ENCODE measurements at places on chromosomes 7 and 10.

DNA sequence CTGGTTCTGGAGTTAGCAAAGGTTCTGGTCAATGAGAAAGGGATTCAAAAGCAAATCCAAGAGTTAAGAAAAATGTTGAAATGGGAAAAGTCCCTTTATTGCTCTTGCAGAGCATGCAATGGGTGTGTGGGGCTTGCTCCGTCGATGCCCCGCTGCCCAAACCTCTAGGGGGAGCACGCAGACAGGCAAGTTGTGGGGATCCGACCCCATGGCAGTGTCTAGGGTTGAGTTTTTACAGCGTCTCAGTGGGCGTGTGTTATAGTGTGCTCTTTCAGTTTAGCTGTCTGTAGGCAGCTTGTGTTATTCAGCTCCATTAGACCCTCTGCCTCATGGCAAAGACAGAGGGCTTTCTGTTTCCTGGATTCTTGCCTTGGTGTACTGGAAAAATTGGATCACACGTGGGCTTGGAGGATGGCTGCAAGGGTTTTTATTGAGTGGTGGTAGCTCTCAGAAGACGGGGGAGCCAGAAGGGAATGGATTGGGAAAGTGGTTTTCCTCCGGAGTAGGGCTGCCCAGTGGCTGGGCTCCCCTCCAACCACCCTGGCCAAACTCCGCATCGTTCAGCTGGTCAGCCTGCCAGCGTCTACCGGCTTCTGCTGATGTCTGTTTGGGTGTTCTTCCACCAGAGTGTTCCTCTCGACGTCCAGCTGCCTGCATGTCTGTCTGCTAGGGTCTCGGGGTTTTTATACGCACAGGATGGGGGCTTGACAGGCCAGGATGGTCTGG, 102.3 kb upstream of the PLXDC2 start:
- H3K4me1 ChIP-seq, result no peaks in the 10 kb centered on the region
- peaks cover 7% of the 10 kb centered on the region for H3K36me3 ChIP-seq
- no peak overlapping the region for H3K27ac ChIP-seq
- no peaks in the 10 kb centered on the region for H3K27me3 ChIP-seq

DNA sequence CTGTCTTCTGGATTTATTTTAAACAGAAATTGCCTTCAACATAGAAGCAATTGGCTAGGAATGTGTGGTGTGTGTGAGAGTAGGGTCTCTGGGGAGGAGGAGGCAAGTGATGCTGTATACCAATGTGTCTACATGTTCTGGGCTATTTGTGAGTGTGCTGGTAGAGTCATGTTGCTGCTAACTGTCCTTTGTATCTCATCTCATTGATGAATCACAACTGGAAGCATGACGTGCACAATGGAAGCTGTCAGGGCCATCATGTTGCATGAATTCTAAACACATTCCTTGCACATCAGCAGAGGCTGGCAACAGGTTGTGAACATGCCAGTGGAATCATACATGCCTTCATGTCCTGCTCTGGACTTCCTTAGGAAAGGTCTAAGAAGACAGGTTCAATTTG, 199.7 kb downstream of the BMPER start:
- H3K4me1 ChIP-seq, result peaks cover 33% of the 10 kb centered on the region
- DNase-seq, result no peak
- H3K36me3 ChIP-seq, result peaks cover 5% of the 10 kb centered on the region
- H3K4me3 ChIP-seq, result no peak overlapping the region
- peaks cover 5% of the 10 kb centered on the region for H3K27me3 ChIP-seq

GRCh38 chr7:11517853-11518252, 314.1 kb downstream of the THSD7A start:
- H3K4me1 ChIP-seq, result no peaks in the 10 kb centered on the region
- no peak overlapping the region for H3K4me3 ChIP-seq
- no peak for DNase-seq
- no peak overlapping the region for H3K27ac ChIP-seq
- no peaks in the 10 kb centered on the region for H3K36me3 ChIP-seq
- no peaks in the 10 kb centered on the region for H3K27me3 ChIP-seq

DNA sequence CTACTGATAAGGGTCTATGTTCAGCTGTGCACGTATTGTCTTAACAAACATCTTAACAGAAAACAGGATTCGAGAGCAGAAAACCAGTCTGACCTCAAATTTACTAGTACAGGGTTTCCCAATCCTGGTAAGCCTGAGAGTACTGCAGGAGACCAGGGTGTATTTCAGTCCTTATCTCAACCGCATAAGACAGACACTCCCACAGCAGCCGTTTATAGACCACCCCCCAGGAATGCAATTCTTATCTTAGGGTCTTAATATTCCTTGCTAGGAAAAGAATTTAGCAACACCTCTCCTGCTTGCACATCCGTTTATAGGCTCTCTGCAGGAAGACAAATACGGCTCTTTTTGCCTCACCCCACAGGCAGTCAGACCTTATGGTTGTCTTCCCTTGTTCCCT, 277.3 kb downstream of the SDK1 start:
- H3K4me1 ChIP-seq, result peaks cover 3% of the 10 kb centered on the region
- no peak for DNase-seq
- peaks cover 13% of the 10 kb centered on the region for H3K36me3 ChIP-seq
- H3K27me3 ChIP-seq, result no peaks in the 10 kb centered on the region

DNA sequence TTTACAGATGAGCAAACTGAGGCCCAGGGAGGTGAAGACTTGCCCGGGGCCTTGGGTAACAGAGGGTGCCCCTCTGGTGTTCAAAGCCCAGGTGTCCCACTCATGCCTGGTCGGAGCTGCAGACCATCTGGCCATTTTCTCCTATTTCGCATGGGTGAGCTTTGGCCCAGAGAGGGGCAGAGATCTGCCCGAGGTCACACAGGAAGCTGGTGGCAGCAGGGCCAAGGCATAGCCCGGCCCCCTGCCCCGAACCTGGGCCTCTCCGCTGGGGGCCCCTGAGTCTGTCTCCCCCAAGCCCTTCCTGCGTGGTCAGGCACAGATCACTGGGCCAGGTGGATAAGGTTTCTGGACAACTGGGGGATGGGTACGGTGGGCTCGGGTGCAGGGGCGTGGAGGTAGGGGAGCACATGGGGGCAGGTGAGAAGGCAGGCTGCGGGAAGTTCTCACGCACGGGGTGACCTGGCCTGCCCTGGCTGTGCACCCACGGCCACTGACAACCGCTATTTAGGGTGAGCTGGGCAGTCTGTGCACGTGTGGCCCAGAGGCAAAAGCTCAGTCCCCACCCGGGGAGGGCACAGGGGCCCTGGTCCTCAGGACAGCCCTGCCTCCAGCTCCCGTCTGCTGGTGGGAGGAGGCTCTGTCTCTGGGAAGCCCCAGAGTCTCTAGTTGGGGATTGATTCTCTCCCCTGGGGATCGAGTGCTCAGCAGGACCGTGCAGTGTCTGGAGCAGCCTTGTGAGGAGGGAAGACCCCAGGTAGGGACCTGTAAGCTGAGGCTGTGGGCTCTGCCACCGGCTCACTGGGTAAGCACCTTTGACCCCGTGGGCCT, 68.6 kb downstream of the UNCX start:
- H3K4me3 ChIP-seq, result no peak overlapping the region
- H3K27me3 ChIP-seq, result peaks cover 12% of the 10 kb centered on the region

DNA sequence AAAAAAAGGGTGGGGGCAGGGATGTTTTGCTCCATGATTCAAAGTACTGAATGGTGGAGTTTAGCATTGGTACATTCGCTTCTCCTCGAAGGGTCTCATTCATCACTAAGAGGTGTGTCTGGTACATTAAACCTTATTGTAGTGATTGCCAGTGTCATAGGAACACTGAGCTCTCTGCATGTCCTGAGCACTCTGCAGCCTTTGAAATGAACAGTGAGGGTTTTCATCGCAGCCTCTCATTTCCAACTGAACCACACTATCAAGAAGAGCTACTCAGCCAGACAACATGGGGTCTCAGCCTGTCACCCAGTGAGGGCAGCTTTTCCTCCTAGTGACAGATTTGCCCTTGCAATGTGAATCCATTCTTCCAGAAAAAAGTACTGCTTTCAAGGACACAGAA, 7.6 kb upstream of the DEPP1 start:
- H3K36me3 ChIP-seq, result no peaks in the 10 kb centered on the region
- no peak for DNase-seq
- H3K4me1 ChIP-seq, result peaks cover 60% of the 10 kb centered on the region
- no peak overlapping the region for H3K27ac ChIP-seq

DNA sequence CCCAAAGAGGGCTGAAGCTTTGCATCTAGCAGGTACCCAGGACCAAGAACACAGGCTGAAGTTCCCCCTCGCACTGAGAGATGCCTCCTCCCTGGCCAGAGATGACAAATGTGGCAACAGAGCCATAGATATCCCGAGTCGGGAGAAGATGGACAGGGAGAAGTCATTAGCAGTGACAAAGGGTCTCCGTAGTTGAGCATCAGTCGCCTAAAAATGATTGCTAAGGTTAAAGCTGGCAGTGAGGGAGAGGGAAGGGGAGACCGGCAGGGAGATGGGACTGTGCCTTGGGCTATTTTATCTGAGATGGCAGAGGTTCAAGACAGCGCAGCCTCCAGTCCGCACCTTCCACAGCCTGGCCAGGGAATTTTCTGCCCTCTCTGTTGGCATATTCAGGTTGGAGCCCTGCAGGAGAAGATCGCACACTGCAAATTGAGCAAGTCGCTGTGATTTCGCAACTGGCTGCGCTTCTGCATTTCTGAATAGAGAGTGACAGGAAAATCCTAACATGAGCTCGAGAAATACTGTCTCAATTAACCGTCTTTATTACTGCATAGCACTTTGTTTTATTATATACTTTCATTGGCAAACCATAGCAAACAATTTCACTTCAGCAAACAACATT, 238.9 kb upstream of the GPR26 start:
- peaks cover 33% of the 10 kb centered on the region for H3K4me1 ChIP-seq
- peaks cover 28% of the 10 kb centered on the region for H3K27me3 ChIP-seq
- H3K36me3 ChIP-seq, result no peaks in the 10 kb centered on the region
- no peak overlapping the region for H3K4me3 ChIP-seq
- no peak for DNase-seq

- no peaks in the 10 kb centered on the region for H3K4me1 ChIP-seq
- no peaks in the 10 kb centered on the region for H3K27me3 ChIP-seq
- no peak overlapping the region for H3K4me3 ChIP-seq
- DNase-seq, result no peak
- H3K27ac ChIP-seq, result no peak overlapping the region
Observed at GRCh38 chr10:60230892-60231291, 158.8 kb downstream of the ANK3 start.

DNA sequence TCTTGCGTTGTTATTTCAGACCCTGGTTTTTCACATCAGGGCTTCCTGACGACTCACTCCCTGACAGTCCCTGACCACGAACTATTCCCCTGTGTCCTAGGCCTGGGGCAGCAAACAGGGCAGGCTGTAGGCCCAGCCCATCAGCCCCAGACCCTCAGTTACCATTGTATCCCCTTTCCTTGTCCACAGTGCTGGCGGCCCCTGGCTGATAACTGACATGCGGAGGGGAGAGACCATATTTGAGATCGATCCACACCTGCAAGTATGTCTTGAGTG, 50.5 kb upstream of the TRIM8 start:
- no peaks in the 10 kb centered on the region for H3K27me3 ChIP-seq
- H3K36me3 ChIP-seq, result peaks cover 23% of the 10 kb centered on the region
- no peak overlapping the region for H3K4me3 ChIP-seq
- peaks cover 38% of the 10 kb centered on the region for H3K4me1 ChIP-seq

DNA sequence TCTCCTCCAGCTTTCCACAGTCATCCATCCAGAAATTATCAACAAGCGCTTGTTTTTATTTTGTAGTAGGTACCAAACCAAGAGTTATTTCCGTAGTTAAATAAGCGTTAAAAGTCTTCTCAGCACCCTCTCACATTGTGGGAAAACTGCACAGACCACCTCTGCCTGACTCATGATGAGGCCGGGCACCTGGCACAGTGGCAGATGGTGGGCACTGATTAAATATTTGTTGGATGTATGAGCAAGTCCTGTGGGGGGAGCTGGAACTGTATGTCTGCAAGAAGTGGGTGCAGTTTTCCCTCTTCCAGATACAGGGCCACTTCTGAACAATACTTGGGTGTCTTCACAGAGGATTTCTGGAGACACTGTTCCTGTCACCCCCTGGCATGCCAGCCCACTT, 5.3 kb upstream of the REPIN1 start:
- no peaks in the 10 kb centered on the region for H3K27me3 ChIP-seq
- H3K4me3 ChIP-seq, result no peak overlapping the region
- H3K4me1 ChIP-seq, result peaks cover 71% of the 10 kb centered on the region
- H3K27ac ChIP-seq, result no peak overlapping the region
- DNase-seq, result no peak

- H3K36me3 ChIP-seq, result peaks cover 5% of the 10 kb centered on the region
- peaks cover 17% of the 10 kb centered on the region for H3K4me1 ChIP-seq
- peaks cover 4% of the 10 kb centered on the region for H3K27me3 ChIP-seq
- H3K4me3 ChIP-seq, result no peak overlapping the region
Observed at GRCh38 chr7:25820432-25821040, 331.5 kb upstream of the NFE2L3 start.

GRCh38 chr7:117179701-117180100, 143.2 kb downstream of the WNT2 start:
- H3K27me3 ChIP-seq, result peaks cover 4% of the 10 kb centered on the region
- H3K4me1 ChIP-seq, result no peaks in the 10 kb centered on the region
- peaks cover 10% of the 10 kb centered on the region for H3K36me3 ChIP-seq
- H3K4me3 ChIP-seq, result no peak overlapping the region
- H3K27ac ChIP-seq, result no peak overlapping the region
- DNase-seq, result no peak

DNA sequence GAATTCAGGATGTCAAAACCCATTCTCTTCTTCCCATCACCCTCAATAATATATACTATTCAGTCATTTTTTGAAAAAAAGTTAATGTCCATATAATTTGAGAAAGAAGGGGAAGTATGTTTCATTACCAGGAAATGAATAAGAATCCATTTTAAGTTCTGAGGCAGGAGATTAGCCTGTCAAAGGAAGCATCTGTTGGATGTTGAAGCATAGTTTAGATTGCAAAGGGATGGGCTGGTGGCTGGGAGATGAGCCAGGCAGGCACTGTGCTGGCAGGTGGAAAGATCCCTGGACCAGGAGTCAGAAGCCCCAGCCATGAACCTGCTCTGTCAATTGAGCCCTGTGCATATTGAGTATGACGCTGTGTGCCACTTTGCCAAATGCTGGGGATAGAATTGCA, 48.4 kb upstream of the CRTAC1 start:
- H3K4me1 ChIP-seq, result no peaks in the 10 kb centered on the region
- peaks cover 63% of the 10 kb centered on the region for H3K27me3 ChIP-seq
- H3K36me3 ChIP-seq, result no peaks in the 10 kb centered on the region
- H3K4me3 ChIP-seq, result no peak overlapping the region

- H3K27ac ChIP-seq, result no peak overlapping the region
- DNase-seq, result no peak
- H3K36me3 ChIP-seq, result no peaks in the 10 kb centered on the region
- H3K4me3 ChIP-seq, result no peak overlapping the region
- peaks cover 11% of the 10 kb centered on the region for H3K27me3 ChIP-seq
Observed at GRCh38 chr10:89440226-89441009, 26.1 kb downstream of the IFIT5 start.
